ENCODE measurements at places on chromosomes 1 and 21.

GRCh38 chr21:31500071-31500470 is 156.0 kb upstream of the TIAM1 start:
- DNase-seq = no peak

GRCh38 chr1:167544447-167545093 is 9.0 kb downstream of the CREG1 start:
- no peak for DNase-seq

- no peak for DNase-seq
These were observed 6.3 kb downstream of the KLHL21 start for GRCh38 chr1:6596351-6596750.

DNA sequence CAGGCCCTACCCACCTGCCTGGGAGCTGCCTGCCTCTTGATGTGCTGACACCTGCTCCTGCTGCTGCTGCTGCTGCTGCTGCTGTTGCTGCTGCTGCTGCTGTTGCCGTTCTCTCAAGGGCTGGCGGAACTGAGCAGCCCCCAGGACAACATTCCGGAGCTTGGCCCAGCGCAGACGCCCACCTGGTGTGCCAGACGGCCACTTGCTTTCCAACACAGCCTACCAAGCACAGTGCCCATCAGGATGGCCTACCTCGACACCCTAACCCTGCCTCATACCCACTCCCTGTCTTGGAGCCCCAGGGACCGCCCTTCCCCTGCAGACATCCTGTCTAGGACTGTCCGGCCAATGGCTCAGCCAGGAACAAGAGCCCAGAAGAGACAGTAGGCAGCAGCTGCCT is 11.8 kb downstream of the DENND4B start:
- DNase-seq = no peak

DNA sequence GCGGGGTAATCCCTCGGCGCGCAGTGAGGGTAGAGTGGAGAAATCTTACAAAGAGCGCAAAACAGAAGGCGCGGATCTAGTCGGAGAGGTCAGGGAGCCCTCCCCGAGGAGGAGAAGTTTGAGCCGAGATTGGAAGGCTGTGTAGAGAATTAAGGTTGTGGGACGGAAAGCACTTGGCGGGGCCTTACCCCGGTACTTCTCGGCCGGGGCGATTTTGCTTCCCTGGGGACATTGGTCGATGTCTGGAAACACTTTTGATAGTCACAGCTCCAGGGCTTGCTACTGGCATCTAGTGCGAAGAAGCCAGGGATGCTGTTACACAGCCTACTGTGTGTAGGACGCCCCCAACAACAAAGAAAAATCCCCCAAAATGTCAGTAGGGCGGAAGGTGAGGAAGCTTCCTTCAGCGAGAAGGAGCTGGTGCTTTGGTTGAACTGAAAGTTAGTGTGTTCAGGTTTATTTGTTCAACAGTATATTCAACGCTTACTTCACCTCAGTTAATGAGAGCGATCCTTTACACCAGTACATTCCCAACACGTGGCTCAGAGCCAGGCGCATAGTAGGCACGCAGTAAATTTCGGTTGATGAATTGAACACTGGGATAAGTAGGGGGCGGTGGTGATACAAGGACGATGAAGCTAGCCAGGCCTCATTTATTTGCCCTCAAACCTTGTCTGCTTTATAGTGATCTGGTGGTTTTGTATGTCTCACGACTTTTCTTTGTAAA is 807 bp downstream of the CEP85 start:
- DNase-seq = no peak

DNA sequence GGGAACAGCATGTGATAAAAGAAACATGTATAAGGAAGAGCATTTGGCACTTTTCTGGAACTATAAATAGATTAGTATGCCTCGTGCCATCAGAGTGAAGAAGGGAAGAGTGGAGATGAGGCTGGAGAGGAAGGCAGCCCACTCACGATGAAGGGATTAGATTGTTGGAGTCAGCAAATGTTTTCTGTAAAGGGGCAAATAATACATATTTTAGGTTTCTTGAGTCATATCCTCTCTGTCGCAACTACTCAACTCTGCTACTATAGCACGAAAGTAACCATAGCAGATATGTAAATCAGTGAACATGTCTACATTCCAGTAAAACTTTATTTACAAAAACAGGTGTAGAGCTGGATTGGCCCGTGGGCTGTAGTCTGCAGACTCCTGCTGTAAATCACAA is 147.8 kb downstream of the TENT5C start:
- DNase-seq = no peak

DNA sequence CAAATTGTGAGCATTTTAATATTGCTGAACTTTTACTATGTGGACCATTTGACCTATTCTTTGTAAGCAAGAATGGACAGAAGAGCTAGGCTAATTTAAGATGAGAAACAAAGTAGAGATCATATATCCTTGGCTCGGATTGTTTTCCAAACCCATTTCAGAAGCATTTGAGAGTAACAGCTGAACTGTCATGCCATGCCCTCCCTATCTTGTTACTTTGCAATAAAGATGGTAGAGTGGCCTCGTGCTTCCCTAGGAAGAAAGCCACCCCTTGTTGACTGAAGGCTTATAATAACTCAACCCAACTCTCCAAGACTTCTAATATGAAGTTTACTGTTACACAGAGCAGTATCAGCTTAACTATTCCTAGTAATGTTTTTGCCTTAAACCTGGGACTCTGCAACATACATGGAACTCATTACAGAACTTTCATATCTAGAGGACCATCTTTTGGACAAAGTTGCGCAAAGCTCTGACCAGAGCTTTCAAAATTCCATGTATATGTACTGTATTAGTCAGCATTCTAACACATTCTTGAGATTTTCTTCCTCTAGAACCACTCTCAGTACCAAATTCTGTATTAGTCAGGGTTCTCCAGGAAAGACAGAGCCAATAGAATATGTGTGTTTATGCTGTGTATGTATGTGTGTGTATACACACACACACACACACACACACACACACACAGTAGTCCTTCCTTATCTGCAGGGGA is 68.7 kb downstream of the ADAMTS1 start:
- DNase-seq = no peak

DNA sequence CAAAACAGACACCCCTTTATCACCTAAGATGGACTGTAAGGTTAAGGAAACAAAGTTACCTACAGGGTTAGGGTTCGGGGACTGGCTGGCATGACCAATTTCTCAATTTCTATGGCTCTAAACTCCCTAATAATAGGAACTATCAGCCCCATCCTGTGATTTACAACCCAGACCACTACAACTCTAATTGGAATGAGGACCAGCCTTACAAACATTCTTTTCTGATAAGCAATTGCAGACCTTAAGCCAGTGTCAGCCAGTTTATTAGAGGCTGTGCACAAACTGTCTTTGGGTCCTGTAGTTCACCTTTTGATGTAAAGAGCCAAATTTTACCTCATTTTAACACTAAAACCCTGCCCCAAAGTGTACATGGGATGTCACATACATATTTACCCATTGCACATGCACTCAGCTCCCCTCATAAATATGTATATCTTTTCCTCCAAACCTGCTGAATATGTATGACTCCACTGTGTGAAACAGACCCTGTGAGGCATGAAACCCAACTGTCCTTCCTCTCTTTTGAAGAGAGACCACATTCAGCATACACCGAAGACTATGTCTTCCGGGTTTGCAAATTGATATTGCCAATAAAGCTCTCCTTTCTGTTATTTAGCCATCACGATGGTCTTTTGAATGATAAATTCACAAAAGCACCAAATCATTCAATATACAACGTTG is 7.3 kb upstream of the APP start:
- DNase-seq = no peak

- DNase-seq = no peak
These were observed 520.7 kb upstream of the CAMK1G start for GRCh38 chr1:209062863-209063262.

DNA sequence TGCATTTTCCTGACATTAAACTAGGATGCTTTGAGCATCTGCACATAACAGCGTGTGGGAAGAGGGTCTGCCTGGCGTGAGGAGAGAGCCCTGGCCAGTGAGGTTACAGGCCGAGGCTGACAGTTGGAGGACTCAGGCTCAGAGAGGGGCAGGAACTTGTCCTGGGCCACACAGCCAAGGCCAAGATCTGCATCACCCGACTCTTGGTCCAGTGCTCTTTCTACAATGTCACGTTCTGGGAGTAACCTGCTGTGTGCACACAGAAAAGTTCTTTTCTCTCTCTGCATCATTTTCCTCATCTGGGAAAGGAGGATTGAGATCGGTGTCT is 42.8 kb upstream of the RUNX3 start:
- DNase-seq = no peak
